ENCODE measurements at places on chromosomes 16 and 17.
A peak's percentile ranks its signal among the peaks of the same experiment; 100 is the strongest.

DNA sequence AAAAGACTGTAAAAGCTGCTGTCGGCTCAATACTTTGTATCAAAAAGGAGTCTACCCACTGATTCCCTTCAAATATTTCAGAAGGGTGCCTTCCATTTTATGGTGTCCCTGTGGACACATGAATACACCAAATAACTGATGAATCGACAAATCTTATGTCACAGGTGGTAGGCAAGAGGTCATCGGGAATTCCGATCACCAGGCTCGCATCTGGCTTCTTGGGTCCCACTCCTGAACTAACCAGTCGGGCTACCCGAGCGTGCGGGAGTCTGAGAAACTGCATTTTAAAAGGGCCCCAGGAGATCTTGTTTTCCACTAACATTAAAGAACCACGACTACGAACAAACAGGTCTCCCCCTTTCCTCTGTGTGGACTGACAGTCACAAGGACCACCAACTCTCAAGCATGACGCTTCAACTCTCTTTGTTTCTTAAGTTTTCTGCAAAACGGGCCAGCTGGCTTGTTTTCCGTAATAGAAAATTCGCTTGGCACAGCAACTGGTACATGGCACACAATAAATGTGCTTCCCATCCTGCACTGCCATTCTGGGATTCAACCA lies 873 bp downstream of the PSME3IP1 start:
- no peak for DNase-seq

DNA sequence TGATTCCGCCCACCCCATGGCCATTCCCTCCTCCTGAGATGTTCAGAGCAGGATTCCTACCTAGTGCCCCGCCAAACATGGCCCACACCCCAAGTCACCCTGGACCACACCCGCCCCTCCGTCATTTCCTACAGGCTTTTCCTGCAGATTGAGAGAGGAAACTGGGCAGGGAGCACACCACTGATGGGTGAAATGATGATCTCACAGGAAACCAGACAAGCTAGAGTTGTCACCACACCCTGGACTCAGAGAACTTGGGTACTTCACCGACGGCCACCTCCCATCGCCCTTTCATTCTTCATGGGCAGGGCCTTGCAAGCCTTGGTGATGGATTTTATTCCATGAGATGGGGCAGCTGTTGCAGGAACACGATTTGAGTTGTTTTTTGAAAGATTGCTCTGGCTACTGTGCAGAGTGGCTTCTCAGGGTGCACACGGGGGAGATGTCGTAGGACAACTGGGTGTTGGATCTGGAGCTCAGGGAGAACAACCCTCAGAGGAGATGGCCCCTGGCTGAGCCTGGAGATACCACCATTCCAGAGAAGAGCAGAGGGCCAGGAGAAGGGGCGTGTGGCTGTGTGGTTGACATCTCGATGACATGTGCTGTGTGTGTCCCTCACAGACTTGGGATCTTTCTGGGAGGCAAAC lies 7.4 kb upstream of the B9D1 start:
- peak; percentile 39 for DNase-seq

- no peak for DNase-seq
Observed at GRCh38 chr17:78624324-78625151, 47.3 kb upstream of the DNAH17 start.

- DNase-seq = no peak
Observed at GRCh38 chr16:79370736-79371135, 229.8 kb downstream of the MAF start.

- no peak for DNase-seq
Observed at GRCh38 chr16:81485824-81486539, 41.4 kb downstream of the CMIP start.

DNA sequence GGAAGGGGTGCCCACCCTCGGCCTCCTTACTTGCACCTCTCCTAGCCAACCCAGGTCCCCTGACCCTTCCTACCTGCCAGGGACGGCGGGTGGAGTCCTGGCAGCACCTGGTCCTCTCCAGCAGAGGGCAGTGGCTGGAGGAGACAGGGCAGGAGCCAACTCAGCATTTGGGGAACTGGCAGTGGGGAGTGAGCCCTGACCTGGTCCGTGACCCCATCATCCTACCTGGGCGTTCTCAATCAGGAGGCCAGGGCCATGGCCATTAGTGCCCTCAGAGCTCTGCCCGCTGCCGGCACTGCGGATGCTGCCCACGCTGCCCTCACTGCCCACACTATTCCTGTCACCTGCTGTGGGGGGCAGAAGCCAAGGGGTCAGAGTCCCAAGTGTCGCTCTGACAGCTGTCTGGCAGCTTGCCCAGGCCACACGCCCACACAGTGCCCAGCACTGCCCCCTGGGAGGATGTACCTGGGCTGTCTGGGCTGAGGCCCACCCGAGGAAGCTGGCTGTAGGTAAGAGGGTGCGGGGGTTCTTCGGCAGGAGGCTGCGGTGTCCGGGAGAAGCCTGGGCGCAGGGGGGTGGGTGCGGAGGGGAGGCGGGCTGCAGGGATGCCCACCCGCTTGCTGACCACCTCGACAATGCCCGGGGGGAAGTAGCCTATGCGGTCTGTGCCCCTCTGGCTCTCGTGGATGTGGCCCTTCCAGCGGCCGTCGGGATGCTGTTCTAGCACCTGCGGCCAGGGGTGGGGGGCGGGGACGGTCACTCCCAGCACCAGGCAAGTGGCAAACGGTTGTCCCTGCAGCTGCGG lies 10.8 kb downstream of the CASKIN2 start:
- DNase-seq = peak; percentile 58

DNA sequence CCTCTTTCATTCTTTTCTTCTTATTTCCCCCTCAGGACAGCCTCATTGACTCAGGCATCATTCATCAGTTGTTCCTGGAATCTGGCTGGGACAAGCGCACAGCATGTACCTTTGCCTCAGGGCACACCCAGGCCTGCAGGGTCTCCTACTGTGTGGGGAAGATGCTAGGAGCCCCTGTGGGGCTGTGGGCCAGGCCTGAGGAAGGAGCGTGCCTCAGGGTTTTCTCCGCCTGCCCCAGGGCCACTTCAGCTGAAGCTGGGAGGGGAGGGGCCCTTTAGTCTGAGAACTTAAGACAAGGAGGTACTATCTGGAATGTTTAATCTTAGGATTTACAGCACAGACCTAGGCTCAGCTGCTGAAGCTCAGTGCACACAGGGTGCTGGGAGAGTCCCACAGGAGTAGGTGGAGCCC lies 7.9 kb downstream of the ELMO3 start:
- DNase-seq = no peak

DNA sequence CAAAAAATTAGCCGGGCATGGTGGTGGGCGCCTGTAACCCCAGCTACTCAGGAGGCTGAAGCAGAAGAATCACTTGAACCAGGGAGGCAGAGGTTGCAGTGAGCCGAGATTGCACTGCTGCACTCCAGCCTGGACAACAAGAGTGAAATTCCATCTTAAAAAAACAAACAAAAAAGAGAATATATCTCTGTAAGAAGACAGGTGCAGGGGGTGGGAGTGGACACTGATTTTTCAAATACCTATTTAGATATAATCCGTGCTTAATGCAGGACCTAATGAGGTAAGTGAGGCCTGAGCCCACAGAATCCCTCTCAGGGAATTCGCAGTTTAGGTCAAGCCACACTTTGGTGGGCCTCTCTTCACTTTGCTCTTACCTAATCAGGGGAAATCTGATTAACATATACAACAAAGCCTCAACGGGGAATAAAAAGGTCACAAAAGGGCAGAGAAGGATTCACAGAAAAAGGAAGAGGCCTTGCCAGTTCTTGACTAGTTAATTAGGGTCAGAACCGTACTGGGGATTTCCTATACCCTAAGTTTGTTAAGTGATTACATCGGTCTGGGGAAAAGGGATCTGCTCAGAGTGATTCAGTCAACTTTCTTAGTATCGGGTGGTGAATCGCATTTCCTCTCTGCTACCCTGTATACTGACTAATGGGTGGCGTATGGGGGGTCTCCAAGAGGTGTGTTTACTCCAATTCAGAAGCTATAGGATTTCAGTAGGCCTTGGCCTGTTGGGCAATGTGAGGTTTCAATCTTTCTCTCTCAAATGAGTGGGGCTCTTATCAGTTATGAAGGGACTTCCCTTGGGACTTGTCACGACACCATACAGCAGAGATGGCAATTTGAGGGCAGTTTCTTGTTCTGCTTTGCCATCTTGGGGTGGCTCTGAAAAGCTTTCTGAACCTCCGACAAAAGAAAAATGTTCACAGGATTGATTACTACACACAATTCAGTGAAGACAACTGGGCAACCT lies 1.9 kb upstream of the NFAT5 start:
- peak; percentile 43 for DNase-seq

DNA sequence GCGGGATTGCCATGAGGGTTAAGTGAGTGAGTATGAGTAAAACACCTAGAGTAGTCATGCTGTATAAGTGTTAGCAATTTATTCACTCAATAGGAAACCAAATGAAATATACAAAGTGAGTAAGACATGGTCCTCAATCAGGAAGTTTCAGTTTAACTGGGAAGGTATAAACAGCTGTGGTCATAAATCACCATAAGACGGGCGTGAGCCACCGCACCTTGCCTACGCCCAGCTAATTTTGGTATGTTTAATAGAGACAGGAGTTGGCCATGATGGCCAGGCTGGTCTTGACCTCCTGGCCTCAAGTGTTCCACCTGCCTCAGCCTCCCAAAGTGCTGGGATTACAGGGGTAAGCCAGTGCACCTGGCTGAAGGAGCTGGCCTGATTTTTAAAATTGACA lies 27.0 kb downstream of the RNF135 start:
- DNase-seq = no peak

- peak; percentile 81 for DNase-seq
Observed at GRCh38 chr17:44350733-44351226, 5.7 kb downstream of the GRN start.

DNA sequence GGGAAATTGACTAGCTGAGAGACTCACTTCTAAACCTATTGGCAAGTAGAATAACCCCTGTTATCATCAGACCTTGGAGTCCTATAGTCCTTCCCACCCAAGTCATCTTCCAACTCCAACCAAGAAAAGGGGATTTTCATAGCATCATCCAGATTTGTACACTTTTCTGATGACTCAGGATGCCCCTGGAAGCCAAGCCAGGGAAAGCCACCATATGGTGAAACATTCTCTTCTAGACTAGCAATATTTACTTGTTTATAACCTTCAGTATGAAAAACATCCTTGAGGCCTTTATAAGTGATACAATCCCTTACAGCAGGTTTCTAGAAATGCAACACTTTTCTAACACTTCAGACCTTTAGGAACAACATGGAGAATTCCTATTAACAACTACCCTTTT lies 618.8 kb upstream of the CDH11 start:
- DNase-seq = no peak

DNA sequence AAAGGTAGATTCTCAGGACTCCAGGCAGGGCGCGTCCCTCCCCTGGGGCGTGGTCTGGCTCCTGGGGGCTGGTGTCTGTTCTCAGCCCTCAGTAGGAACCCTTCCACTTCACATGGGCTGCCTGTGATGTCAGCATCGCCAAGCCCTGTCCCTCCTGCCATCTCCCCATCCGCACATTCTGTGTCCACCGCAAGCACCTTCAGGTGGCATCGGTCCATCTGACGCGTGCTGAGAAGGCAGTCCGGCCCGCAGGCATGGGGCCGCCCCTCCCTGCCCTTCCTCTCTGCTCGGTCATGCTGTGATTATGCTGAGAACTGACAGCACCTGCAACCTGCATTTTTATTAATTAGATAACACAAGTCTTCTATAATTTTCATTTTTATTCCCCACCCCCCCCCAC lies 12.7 kb upstream of the DNAH17 start:
- DNase-seq = no peak

DNA sequence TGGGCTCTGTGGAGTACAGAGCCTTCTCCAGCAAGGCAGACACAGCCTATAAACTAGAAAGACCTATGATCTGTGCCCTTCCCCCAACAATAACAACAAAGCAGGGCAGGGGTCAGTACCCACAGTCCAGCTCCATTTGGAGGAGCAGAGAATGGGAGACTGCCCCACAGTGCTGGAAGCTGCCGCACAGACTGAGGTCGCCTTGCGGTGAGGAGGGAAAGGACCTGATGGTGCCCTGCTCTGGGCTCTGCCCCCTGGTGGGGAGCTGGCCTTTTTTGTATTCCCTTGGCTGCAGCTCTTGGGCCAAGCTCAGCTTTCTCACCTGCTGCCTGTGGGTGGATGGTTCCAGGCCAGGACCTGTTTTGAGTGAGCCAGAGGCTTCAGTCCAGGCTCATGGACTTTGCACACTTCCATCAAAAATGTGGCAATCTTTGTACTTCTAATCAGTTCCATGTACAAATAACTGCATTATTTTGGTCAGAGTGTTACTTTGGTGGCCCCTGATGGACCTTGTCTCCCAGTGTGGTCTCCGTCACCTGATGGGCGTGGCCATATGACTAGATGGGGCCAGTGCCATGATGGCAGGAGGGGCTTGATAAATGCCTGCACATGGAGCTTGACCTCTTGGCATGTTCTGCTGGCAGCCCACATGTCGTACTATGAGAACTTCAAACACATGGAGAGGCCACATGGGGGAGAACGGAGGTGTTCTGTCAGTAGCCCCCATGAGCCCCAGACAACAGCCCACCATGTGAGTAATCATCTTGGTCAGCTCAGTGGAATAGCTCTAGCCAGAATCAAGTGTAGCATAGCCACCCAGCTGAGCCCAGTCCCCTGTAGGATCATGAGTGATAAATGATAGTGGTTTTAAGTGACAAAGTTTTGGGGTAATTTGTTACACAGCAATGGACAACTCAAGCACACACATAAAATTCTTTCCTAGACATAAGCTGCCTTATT lies 24.2 kb downstream of the B9D1 start:
- peak; percentile 77 for DNase-seq

GRCh38 chr17:78237401-78238012 lies 6.1 kb downstream of the TMEM235 start:
- no peak for DNase-seq

GRCh38 chr16:75701361-75701760 lies at the start of gene DUXB:
DUXB (minus strand) TSS chr16:75701461; CDS start chr16:75701418, 43 bp downstream.
- DNase-seq = no peak

DNA sequence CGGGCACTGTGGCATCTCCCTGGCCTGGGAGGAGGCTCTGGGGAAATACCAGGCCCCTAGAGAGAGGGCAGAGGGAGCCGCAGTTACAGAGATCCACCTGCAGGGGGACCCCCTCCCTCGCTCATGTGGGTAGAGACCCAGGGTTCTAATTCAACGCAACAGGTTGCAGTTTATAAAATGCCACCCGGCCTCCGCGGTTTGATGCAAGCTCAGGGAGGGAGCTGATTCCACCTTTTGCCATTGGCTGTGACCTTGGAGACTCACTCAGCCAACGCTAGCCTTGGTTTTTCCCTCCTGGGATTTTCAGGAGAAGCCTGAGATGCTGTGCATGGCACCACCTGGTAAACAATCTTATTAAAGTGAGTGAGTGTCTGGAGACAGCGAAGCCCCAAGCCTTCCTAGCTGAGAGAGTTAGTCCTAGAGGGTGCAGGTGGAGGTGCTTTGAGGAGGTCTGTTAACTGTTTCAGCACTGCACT lies 12.1 kb downstream of the TTLL6 start:
- DNase-seq = peak; percentile 79

DNA sequence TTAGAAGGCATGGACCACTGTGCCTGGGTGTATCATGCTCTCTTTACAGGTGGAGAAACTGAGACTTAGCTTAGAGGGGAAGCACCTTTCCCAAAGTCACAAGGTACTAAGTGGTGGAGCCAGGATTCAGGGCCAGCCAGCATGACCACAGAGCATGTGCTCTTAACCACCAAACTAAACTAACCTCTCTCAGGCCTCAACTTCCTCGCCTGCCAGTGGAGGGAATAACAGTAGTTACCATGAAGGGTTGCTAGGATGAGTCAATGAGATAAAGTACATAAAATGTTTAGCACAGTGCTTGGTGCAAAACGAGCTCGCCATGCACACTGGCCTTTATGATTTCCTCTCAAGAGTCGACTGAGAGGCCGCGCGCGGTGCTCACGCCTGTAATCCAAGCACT lies 6.4 kb upstream of the MYO1C start:
- no peak for DNase-seq

All from CD4-positive, alpha-beta T cell treated with Interleukin-17A for 4 hours (primary cell).